Stimulated activated CD8-positive, alpha-beta memory T cell treated with anti-CD3 and anti-CD28 coated beads, Interleukin-4, amount 100 ng/mL, for 1 hour (primary cell): ENCODE measurements at places on chromosomes 5 and 9.

- DNase-seq, result no peak
Measured at GRCh38 chr5:35203403-35203802, 26.9 kb downstream of the PRLR start.

- DNase-seq, result no peak
Measured at GRCh38 chr5:91283899-91284298, 99.2 kb downstream of the ARRDC3 start.

DNA sequence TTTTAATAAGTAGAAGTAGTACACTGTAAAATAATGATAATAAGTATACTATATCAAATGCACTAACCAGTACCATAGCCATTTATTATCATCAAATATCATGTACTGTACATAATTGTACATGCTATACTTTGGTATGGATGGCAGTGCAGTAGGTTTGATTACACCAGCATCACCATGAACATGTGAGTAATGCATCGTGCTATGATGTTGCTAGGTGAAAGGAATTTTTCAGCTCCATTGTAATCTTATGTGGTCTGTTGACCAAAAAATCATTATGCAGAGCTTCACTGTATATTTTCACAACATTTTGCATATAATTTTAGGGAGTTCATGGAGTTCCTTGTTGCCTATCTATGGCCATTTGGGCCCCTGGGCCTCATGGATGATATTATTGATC lies 72.2 kb upstream of the HMHB1 start:
- no peak for DNase-seq

GRCh38 chr5:86360801-86361200 lies 256.9 kb upstream of the COX7C start:
- DNase-seq, result no peak

DNA sequence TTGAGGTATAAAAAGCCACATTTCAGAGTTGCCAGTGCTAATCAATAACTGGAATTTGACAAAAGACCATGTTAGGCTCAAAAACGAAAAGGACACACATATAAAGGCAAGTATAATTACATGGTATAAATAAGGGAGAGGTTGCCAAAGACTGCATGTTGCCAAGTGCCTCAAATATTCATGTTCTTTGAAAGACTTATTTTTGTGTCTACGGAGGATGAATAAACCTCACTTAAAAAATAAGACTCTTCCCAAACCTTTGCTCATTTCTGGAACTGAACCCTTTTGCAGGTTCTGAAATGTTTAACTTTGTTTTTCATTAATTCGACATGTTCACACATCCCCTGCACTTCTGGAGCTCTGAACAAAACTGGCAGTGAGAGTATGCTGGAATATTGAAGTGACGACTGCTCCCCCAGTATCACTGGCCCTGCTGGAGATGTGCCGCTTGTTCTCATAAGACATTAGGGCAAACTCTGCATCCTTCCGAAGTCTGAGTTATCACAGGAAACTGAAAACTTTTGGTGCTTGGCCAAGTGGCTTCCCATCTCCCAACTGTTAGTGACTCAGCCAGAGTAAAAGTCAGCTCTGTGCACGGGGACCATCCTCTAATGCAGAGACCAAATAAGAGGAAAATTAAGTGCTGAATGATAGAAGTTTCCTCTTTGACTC lies 336.8 kb downstream of the GLIS3 start:
- DNase-seq, result no peak

GRCh38 chr9:12862611-12863410 lies 88.0 kb downstream of the LURAP1L start:
- no peak for DNase-seq

DNA sequence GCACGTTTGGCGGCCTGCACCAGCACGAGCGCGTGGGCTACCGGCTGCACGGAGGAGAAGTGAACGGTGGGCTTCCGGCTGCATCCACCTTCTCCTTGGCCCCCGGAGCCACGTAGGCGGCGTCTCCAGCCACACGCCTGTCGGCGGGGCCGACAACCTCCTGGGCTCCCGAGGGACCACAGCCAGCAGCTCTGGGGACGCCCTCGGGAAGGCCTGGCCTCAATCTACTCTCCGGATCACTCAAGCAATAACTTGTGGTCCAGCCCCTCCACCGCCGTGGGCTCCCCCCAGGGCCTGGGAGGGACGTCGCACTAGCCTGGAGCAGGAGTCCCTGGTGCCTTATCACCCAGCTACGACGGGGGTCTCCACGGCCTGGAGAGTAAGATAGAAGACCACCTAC lies 73.7 kb downstream of the INSL6 start:
- DNase-seq, result no peak

- no peak for DNase-seq
Measured at GRCh38 chr5:58983526-58984452, 400.9 kb downstream of the RAB3C start.

DNA sequence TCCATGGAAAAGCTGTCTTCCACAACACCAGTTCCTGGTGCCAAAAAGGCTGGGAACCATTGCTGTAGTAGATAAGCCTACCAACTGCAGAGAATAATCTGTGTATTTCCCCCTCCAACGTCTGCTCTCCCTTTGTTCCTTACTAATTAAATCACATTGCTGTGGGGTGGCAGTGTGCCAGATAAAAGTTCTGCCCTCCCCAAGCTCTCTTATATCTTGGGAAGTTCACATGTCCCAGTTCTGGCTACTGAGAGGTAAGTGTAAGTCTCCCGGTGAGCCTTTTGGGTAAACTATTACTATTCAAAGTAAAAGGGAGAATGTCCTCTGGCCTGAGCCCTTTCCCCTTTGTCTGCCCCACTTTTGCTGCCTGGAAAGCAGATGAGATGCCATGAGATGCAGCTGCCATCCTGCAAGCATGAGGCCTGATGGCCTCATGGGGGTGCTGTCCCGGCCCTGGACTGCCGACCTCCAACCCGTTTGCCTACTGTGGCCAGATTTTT lies 14.7 kb downstream of the ENC1 start:
- no peak for DNase-seq

DNA sequence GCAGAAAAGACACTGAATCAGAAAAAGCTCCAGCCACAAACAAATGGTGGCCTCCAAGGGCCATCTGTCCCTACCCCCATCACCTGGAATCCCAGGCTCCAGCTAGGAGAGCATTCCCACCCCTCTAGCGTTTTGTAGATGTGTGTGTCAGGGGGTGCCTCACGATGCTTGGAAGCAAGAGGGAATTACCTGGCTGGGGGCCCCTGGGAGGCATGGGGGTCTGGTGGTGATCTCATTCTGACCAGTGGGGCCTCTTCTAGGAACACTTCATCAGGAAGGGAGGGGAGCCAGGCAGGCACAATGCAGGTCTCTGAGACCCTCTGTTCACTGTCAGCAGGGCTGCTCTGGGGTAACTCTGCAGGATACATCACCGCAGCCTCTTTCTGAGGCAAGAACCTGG lies 6.0 kb downstream of the SHROOM1 start:
- DNase-seq, result no peak

DNA sequence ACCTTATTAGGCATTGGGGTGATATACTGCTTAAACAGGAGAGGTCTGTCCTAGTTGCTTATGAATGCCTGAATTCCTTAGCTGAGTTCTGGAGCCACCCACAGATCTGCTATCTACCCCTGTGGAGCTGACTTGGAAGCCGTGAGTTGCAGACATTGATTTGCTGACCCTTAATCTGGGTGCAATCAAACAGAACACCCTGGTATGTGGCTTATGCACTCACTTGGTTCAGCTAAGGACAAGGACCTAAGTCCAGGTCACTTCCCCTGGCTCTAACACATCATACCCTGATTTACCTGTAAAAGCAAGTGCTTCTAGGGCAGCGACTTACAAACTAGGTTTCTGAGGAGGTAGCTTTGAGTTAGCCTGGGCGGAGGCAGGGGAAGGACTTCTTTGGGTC lies 41.6 kb upstream of the TLR4 start:
- no peak for DNase-seq

GRCh38 chr5:181039931-181040630 lies at the start of gene BTNL9:
TSS of gene BTNL9 (plus strand) at chr5:181040266. CDS start at chr5:181045490, 5,224 bp downstream.
- no peak for DNase-seq

DNA sequence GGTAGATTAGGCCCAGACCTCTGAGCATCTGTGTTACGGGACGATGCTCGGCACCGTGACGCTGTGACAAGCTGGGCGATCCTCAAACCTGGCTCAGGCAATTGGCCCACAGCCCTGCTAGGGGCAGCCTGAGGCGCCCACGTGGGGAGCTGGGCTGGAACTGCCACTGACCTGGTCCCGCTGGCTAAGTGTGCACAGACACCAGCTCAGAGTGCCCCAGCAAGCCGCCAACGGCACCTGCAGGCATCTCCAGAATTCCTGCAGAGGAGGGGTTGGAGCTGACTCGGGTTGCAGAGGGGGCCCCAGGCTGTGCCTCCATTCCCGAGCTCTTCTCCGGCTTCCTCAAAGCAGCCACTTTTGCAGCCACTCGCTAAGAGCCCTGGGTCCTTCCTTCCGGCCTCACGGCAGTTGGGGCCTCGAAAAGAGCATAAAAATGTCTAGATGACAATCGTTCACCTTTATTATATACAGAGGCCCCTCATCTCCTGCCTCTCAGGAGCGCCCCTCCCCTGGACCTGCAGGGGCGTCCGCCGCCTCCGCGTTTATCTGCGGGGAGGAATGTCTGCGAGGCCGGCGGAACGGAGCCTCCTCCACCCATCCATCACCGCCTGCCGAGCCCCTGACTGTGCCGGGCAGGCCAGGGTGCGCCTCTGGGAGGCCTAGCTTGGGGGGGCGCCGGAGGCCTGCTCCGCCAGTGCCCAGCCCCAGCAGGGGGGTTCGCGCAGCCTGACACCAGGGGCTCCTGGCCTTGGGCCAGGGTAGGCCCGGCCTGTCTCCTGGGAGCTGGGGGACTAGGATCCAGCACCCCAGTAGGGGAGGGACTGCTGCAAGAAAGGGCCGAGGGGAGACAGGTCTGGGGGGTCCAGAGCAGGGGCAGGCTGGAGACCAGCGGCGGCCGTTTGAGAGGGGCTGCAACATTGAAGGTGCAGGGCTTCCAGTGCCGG lies 144.9 kb downstream of the BARX1 start:
- no peak for DNase-seq

DNA sequence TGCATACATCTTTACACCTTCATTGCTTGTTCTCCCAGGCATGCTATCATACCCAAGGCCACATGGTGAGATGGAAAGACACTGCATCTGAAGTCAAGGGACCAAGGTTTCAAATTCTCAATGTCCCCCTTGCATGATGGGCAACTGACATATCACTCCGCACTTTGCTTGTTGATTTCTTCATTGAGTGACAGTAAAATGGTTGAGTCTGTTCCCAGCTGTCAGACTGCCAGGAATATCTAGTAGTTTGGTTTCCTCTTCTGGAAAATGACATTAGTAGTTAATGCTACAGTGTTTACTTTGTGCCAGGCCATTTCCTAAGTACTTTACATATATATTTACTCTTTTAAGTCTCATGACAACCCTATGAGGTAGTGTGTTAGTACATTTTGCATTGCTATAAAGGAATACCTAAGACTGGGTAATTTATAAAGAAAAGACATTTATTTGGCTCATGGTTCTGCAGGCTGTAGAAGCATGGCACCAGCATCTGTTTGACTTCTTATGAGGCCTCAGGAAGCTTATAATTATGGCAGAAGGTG lies 114.4 kb downstream of the PCSK1 start:
- DNase-seq, result no peak

GRCh38 chr9:114317665-114318357 lies 5.1 kb upstream of the ORM1 start:
- no peak for DNase-seq

DNA sequence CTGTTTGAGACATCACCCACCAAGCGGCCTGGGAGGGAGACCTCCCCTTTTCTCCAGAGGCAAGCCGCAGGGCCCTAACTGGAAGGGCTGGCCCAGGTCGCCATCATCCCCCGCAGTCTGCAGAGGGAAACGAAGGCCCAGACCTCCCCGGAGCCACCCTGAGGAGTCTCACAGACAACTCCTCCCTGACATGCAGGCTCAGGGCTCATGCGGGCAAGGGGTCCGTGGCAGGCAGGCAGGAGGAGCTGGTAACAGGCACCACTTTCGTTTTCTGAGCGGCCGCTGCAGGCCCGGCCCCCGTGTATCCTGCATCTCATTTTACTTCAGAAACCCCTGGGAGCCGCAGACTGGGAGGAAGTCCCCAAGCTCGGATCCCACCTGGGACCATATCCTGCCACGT lies 192.0 kb upstream of the PPP1R26 start:
- DNase-seq, result no peak
